ENCODE measurements at places on chromosomes 12 and 14.
A peak's percentile ranks its signal among the peaks of the same experiment; 100 is the strongest.

GRCh38 chr12:26150736-26151450, 26.1 kb upstream of the BHLHE41 start:
- DNase-seq: no peak

GRCh38 chr12:78739653-78740052, 124.9 kb upstream of the SYT1 start:
- DNase-seq: no peak

DNA sequence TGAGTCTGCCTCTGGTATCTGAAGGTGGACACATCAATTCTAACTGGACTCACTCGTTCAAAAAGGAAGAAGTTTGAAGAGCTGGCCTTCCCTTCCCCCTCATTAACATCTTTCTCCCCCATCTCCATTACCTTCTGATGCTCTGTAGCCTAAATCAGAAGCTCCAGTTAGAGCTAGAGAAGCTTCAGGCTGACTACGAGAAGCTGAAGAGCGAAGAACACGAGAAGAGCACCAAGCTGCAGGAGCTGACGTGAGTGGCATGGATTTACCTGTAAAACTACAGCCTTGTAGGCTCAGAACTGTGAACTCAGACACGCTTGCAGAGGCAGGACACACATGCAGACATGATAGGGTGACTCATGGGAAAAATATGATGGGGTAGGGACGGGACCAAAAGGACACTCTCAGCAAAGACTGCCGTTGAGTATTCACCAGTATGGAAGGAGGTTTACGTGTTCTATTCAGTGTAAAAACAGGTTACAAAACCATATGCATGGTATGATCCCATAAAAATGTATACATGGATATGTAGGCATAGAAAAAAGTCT, 14.3 kb upstream of the PIP4K2C start:
- DNase-seq: no peak

GRCh38 chr12:30877105-30877875, 49.3 kb upstream of the TSPAN11 start:
- no peak for DNase-seq

DNA sequence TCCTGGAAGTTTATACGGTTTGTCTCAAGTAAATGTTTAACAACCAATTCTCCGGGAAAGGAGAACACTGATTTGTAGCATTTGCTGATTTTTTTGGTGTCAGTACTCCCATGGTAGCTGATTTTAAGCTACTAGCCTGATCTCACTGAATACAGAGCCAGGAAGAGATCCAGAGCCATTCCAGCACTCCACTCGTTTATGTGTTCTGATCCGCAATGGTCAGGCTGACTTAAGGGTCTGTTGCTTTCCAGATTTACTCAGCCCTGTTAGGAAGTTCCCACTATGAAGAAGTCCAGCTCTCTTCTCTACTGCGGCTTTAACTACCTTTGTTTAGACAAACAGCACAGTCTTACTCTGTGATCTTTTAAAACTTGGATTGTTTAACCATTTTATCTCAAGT, 38.0 kb upstream of the NID2 start:
- DNase-seq: no peak

GRCh38 chr14:38367922-38368321, 112.0 kb upstream of the CLEC14A start:
- DNase-seq: no peak

- no peak for DNase-seq
Measured at GRCh38 chr14:99479906-99480869, at the start of gene SETD3. Gene SETD3, minus strand, starts transcription at chr14:99480859. Its CDS starts 15,054 bp downstream, at chr14:99465805.

- DNase-seq: no peak
Measured at GRCh38 chr12:54426690-54427089, 7.6 kb upstream of the ITGA5 start.

- peak; percentile 21 for DNase-seq
Measured at GRCh38 chr14:53108292-53109104, 44.6 kb downstream of the DDHD1 start.

DNA sequence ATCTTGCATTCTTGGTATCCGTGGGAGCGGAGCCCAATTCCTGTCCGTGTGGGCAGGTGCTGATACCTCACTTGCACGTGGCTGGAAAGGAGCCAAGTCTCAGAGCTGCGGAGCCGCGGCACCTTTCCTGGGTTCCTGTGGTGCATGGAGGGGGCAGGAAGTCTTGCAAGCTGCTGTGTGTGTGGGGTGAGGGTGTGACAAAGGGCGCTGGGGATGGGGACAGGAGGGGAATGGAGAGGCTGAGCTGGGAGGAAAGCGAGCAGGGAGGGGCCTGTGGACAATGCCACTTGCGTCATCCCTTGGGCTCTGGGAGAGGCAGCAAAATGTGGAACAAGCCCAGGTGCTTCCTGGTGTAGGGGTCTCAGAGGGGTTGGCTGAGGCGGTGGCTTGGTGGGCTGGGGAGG, 86.7 kb downstream of the CALM1 start:
- peak; percentile 70 for DNase-seq

- no peak for DNase-seq
Measured at GRCh38 chr12:12734054-12734453, 16.9 kb downstream of the CDKN1B start.

GRCh38 chr12:75471902-75472890, 8.4 kb upstream of the GLIPR1 start:
- no peak for DNase-seq

GRCh38 chr12:77377116-77377515, 311.7 kb upstream of the E2F7 start:
- no peak for DNase-seq

DNA sequence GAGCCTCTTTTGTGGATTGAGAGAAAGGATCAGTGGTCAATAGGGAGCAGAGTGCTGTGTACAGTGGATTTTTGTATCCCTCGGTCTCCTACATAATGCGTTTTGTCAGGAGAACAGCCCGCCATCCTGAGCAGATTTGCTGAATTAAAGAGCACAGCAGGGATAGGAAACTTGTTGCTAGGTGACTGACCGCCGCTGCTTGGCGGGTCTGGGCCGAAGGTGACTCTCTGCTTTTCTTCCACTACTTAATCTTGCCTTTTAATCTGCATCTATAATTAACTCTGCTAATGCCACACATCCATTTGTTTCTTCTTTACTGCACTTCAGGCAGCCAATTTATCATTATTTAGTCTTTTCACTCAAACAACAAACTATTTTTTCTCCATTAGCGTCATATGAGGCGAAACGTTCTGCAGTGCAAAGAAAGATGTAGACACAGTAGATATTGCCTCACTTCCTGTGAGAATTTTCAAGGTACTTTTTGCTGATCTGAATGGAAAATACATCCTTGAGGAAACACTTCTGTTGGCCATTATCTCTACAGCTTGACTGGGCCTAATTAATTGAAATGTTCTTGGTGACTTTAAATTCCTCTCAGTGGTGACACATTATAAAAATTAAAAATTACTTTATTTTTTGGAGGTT, 108.0 kb downstream of the PPM1A start:
- DNase-seq: no peak

DNA sequence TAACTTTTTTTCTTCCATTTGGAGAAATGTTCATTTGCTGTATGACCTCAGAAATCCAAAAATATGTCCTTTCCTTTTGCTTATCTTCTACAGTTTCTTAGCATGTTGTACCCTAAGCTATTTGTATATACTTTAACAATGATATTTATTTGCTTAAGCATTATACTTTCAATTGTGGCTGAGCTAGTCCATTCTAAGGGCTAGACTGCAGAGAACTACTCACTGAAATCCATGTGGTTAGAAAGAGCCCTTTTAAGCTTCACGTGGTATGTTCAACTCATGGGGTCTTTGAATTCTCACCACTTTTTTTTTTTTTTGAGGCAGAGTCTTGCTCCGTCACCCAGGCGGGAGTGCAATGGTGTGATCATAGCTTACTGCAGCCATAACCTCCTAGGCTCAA, 122.5 kb downstream of the HMGA2 start:
- no peak for DNase-seq

- no peak for DNase-seq
Measured at GRCh38 chr14:105147671-105148603, 20.6 kb downstream of the JAG2 start.

GRCh38 chr12:46916796-46917419, 91.1 kb upstream of the SLC38A4 start:
- DNase-seq: no peak

- no peak for DNase-seq
Measured at GRCh38 chr12:116400636-116401372, 123.3 kb upstream of the MED13L start.

- no peak for DNase-seq
Measured at GRCh38 chr14:74402401-74403251, 23.4 kb downstream of the SYNDIG1L start.

GRCh38 chr12:119885549-119885948, 8.4 kb upstream of the CIT start:
- DNase-seq: no peak

DNA sequence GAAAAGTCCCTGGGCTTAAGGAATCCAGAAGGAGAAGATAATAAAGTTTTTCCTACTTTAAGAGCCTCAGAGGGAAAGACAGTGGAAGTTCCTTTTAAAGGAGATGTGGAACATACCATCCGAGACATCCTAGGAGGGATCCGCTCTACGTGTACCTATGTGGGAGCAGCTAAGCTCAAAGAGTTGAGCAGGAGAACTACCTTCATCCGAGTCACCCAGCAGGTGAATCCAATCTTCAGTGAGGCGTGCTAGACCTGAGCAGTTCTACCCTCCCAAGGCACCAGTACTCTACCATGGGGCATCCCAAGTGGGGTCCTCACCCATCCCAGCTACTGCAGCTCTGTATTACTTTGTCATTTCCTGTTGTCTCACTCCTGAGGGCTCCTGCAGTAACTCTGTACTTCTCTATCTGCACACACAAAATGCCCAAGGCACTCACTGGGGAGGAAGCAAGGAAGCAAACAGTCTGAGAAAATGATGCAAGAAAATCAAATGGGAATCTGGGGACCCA, 3.8 kb downstream of the TINF2 start:
- DNase-seq: no peak

GRCh38 chr12:7032990-7033389, 14.7 kb upstream of the LPCAT3 start:
- no peak for DNase-seq

GRCh38 chr12:50927766-50928224, 24.5 kb upstream of the HIGD1C start:
- DNase-seq: no peak

DNA sequence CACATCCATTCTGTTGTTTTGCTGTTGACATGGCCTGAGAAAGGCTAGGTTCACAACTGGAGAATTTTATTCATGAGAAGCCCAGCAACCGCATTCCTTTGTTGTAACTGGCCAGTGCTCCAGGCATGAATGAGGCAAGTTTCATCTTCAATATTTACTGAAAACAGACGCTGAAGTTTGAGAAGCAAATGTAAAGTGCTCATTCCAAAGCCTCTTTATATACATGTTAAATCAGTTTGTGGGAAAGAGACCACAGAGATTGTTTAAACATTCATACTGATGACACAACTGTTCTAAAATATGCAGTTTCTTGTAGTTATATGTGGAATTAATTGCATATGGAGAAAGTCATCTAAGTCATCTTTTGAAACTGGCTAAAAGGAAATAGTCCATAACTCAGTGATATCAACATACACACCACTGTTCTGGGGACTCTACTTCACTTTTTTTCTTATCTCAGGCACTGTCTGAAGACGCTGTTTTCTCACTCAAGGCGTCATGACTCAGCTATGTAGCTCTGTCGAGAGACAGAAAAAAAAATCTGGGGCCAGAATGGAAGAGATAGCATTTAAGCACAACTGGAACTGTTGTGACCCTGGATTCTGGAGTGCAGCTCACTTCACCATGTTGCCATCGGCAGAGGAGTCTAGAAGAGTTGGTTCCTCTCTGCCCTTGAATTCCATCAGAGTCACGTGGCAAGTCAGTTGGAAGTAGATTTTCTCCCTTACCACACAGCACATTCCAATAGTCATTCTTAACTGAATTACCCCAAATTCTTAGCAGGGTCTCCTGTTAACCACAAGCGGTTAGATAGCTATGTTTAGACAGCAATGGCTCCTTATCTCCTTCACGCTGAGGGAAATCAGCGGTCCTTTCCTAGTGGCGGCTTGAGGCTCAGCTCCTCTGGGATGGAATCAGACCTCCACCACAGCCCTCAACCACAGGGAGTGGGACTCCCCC, 258.4 kb upstream of the HMGA2 start:
- no peak for DNase-seq

DNA sequence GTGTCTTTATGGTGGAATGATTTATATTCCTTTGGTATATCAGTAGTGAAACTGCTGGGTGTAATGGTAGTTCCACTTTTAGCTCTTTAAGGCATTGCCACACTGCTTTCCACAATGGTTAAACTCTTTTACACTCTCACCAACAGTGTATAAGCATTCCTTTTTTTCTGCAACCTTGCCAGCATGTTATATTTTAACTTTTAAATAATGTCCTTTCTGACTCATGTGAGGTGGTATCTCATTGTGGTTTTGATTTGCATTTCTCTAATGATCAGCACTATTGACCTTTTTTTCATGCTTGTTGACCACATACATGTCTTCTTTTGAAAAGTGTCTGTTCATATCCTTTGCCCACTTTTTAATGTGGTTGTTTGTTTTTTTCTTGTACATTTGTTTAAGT, 142.5 kb downstream of the MSRB3 start:
- no peak for DNase-seq

GRCh38 chr14:95008445-95009217, 148.7 kb downstream of the DICER1 start:
- DNase-seq: no peak

Data from Jurkat, Clone E6-1 (cell line).